ENCODE measurements at places on chromosomes 7 and 10. TPM values are rescaled to one million over a fixed set of nuclear protein-coding genes. Genes with fewer than 3 reads are reported as not detected.

GIMAP1 gene
- polyA plus RNA-seq: 2.9 TPM

EBF3 gene
- polyA plus RNA-seq: 71.1 TPM

DNA sequence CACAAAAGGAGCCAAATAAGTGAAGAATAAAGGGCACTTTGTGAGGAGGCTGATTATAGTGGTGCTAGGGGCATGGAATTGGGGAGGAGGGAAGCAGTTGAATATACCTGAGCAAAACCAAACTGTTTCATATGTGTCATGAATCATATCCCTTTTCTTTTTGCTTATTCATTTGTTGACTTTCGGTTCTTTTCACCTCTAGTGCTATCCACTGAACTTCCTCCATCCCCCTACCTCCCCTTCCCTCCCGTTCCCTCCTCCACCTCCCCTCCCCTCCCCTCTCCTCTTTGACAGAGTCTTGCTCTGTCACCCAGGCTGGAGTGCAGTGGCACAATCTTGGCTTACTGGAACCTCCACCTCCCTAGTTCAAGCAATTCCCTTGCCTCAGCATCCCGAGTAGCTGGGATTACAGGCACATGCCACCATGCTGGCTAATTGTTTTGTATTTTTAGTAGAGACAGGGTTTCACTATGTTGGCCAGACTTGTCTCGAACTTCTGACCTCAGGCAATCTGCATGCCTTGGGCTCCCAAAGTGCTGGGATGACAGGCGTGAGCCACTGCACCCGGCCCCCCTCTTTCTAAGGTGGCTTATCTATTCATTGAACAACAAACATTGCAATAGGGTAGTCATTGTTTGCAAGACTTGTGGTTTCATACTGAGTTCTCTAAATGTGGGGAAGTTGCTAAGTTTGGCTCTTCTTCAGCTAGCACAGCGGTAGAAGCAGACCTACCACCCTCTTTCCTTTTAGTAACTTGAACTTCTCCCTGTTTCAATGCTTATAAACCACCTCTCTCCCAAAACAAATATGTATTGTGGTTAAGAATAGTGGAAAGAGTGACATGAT is 150.4 kb upstream of the PRPS1L1 start:
- no peak for DNase-seq

IFIT2 gene
- 8.0 TPM for polyA plus RNA-seq

- DNase-seq: no peak
Measured at GRCh38 chr7:147406521-147407135, 1183.9 kb upstream of the C7orf33 start.

DNA sequence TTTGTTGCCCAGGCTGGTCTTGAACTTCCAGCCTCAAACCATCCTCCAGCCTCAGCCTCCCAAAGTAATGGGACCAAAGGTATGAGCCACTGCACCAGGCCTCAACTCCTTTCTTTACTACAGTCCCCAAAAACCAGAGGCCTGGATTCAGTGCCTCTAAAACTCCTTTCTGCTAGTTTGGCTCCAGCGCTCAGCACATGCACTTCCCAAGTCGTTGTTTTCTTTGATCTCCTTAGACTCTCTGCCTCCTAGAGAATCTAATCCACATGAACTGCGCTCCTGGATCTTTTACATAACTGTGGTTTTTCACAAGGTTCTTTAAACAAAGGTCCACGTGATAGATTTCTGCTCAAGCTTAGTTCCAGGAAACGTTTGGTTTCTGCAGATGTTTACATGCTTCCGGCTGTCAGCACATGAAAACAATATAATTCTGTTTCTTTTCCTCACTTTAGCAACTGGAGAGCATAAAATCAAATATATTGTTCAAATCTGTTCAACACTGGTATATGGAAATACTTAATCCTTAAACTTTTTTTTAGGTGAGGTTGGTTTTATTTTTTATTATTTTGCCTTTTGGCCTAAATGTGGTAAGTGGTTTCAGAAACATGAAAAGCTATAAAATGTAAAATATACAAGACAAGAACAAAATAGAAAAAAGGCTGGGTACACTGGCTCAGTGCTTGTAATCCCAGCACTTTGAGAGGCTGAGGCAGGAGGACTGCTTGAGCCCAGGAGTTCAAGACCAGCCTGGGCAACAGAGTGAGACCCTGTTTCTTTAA is 270.5 kb upstream of the MKLN1 start:
- DNase-seq: peak; percentile 47

GRCh38 chr10:87532696-87533095 is 28.0 kb downstream of the MINPP1 start:
- DNase-seq: no peak

All from hindlimb muscle (tissue), 1 donor.